Suppressor macrophage (primary cell): ENCODE measurements at places on chromosomes 1 and 21.

DNA sequence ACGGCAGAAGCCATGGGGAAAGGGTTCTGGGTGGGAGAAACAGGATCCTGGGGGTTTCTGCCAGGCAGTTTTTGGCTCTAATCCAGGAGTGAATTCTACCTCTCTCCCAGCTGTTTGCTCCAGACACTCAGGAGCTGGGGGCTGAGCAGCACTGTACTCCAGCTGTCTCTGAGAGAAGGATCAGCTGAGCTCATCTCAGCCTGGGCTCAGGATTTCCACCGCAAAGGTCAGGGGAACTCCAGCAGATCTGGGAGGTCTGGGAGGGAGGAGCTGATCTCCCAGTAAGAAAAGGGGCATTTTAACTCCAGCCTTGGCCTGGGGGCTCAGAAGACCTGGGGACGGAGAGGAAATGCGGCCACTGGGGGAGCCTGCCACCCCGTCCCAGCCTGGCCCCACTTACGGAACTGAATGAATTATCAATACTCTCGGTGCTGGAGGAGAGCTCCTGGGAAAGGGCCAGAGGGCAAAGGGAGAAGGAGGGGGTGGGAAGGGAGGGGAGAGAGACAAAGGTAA lies 17.3 kb downstream of the PI4KB start:
- no peak for DNase-seq

GRCh38 chr1:204152310-204153044 lies 633 bp upstream of the ETNK2 start:
- DNase-seq, result no peak

GRCh38 chr1:95281781-95282517 lies 47.9 kb downstream of the RWDD3 start:
- DNase-seq, result no peak

DNA sequence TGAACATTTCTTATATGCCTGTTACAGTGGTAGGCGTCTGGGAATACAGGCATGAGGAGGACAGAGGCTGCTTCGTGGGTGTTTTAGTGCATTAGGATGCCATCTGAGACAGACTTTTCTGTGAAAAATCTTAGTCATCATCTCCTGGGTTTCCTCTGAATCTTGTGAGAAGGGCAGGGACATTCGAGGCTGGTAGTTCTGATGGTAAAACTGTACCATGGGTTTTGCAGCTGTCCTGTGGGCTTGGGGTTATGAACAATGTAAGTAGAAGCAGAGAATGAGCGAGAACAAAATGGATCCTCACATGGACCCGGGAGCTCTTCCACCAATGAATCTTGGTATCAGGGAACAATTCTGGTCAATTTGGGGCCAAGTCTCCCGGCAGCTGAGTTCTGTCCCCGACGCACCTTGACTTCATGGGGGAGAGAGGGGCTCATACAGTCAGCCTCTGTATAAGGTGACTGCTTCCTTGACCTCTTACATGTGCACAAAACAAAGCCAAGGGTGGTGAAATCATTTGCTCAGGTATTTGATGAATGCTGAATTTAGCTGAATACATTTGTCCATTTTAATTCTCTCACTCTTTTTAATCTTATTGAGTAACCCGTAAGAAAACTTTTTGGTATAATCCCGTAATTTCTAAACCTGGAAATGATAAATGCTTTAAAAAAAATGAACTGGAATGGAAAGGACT lies 63.6 kb upstream of the ERRFI1 start:
- peak; percentile 45 for DNase-seq

- DNase-seq, result no peak
Observed at GRCh38 chr1:234047123-234047522, 142.6 kb downstream of the SLC35F3 start.

- DNase-seq, result no peak
Observed at GRCh38 chr1:31577515-31578192, 1.3 kb downstream of the TINAGL1 start.
